ENCODE measurements at places on chromosomes 16 and 17. TPM values are rescaled to one million over a fixed set of nuclear protein-coding genes. Genes with fewer than 3 reads are reported as not detected.

The HYDIN gene
- 0.11 TPM for total RNA-seq

The MYH13 gene
- not detected for total RNA-seq

The TM4SF5 gene
- total RNA-seq: not detected

The SPIRE2 gene
- 8.9 TPM for total RNA-seq

The DPEP2 gene
- total RNA-seq: 0.85 TPM

The CALB2 gene
- 0.20 TPM for total RNA-seq

The TP53TG3 gene
- 2.8 TPM for total RNA-seq

The HS3ST2 gene
- not detected for total RNA-seq

The P2RX1 gene
- total RNA-seq: 15.3 TPM

The MEOX1 gene
- not detected for total RNA-seq

The SNAI3 gene
- 2.5 TPM for total RNA-seq

The TPSAB1 gene
- total RNA-seq: 0.31 TPM

The GGT6 gene
- not detected for total RNA-seq

The C1QL1 gene
- not detected for total RNA-seq

The SLC9A5 gene
- total RNA-seq: 2.5 TPM

The BAHCC1 gene
- 26.9 TPM for total RNA-seq

The CCL11 gene
- not detected for total RNA-seq

The PRDM7 gene
- total RNA-seq: not detected

The TMEM100 gene
- total RNA-seq: 0.20 TPM

The DBNDD1 gene
- 12.9 TPM for total RNA-seq

The ASPHD1 gene
- total RNA-seq: 0.18 TPM

The NT5C3B gene
- 80.6 TPM for total RNA-seq

The AANAT gene
- not detected for total RNA-seq

The TMEM219 gene
- 64.6 TPM for total RNA-seq

The CD79B gene
- total RNA-seq: 0.38 TPM

The KRT32 gene
- not detected for total RNA-seq

All from K562 (cell line).